ENCODE measurements at places on chromosomes 7 and 10. TPM values are rescaled to one million over a fixed set of nuclear protein-coding genes. Genes with fewer than 3 reads are reported as not detected.

The SFTPD gene
- not detected for total RNA-seq

The FAM25G gene
- not detected for total RNA-seq

The GNAI1 gene
- total RNA-seq = 84.0 TPM

The VENTX gene
- total RNA-seq = not detected

The ZNF248 gene
- 5.4 TPM for total RNA-seq

The MKI67 gene
- 54.4 TPM for total RNA-seq

The SFMBT2 gene
- not detected for total RNA-seq

The OR2A7 gene
- total RNA-seq = not detected

The PLCE1 gene
- 6.7 TPM for total RNA-seq

The INA gene
- not detected for total RNA-seq

The PRF1 gene
- total RNA-seq = not detected

The ATRNL1 gene
- 13.0 TPM for total RNA-seq
